ENCODE measurements at places on chromosomes 16 and 17.

- DNase-seq: no peak
These were observed 182.8 kb downstream of the FTO start for GRCh38 chr16:53886482-53887378.

DNA sequence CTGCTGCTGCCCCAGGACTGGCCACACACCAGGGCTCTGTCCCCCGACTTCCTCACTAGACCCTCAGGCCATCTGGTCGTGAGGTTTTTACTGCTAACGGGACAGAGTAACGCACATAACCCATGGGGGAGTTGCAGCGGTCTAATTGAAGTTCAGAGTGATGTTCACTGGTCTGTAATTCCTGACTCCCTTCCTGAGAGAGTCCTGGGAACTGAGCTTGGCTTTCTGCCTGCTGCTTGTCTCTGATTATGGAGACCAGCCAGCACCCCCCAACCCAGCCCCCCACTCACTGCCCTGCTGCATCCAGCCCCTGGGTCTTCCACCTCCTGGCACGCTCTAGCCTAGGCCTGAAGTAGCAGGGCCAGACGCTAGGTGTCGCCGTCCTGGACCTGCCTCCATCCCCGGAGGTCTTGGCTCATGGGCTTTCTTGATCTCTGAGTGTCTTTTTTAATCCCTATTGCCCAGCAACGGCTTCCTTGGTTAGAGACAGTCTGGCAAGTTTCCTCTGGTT is 192.9 kb downstream of the CCDC182 start:
- DNase-seq: no peak

- no peak for DNase-seq
These were observed 172.5 kb downstream of the ZFHX3 start for GRCh38 chr16:72875291-72876031.

GRCh38 chr17:48313096-48313755 is 116.8 kb downstream of the SKAP1 start:
- no peak for DNase-seq

- DNase-seq: no peak
These were observed 36.8 kb downstream of the ASPA start for GRCh38 chr17:3512505-3513171.

DNA sequence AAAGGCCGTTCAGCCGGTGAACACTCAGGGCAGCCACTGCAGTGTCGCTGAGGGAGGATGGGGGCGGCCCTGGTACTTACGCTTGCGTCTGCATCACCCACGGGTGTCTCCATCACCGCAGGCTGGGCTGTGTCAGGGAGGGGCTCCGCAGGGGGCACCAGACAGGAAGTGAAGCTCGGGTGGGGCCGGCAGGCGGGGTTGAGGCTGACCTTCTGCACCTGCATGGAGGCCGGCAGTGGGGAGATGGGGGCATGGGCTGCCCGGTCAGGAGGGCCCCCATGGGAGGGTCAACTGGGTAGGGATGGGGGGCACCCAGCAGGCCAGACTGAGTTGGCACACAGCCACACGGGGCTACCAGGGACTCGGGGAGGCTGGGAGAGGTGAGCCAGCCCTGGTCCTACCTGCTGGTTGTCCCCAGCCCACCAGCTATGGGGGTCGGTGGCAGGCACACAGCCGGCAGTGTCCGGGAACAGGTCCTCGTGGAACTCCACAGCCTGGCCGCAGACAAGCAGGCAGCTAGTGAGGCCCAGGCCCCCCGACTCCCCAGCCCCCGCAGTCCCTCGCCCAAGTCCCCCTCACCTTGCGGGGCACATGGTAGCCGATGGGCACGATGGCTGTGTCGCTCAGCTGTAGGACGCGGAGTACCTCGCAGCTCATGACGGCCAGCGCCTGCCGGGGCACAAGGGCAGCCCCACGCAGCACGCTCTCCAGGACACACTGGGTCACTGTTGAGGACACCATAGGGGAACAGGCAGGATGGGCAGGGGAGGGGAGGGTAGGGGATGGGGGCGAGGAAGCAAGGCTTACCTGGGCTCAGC is 7.2 kb upstream of the VASN start:
- DNase-seq: no peak

DNA sequence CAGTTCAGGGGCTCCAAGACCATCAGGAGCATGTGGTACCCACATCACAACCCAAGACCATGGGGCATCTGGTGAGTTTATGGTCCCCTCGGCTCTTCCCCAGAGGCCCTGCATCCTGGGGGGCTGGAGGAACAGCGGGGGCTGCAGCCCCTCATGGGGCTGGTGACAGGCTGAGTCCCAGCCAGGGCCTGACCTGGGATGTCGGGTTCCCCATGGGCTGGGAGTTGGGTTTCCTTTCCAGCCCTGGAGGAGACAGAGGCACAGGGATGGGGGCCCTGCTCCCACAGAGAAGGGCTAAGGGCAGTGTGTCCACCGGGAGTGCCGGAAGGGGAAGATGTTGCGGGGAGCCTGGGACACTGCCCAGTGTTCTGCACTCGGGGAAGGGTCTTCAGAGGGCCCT is 82.4 kb downstream of the GOSR1 start:
- DNase-seq: no peak

- DNase-seq: no peak
These were observed 14.1 kb downstream of the TTYH2 start for GRCh38 chr17:74227271-74228080.

DNA sequence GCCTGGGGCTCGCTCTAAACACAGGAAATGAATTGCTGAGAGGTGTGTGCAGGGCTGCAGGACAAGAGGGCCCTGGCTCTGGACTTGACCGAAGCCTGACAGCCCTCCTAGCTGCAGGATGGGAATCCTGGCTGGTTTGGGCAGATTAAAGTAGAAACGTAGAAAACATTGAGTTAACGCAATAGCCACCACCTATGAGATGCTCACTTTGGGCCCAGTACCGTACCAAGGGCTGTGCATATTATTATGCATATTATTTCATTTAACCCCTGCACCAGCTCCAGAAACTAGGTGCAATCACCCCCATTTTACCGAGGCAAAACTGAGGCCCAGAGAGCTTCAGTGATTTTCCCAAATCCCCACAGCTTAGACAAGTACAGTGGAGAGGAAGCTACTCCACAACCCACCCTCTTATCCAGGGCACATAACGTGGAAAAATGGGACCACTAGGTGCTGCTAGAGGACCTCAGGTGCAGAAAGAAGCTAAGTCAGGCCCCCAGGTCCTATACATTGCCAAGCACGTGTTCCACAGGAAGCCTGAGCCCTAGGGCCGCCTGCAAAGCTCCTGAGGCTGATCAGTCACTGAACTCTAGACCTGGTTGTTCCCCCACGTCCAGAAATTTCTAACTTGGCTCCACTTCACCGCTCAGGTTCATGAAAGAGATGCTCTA is 79.2 kb downstream of the MYH11 start:
- no peak for DNase-seq

- no peak for DNase-seq
These were observed 58.5 kb downstream of the IQCK start for GRCh38 chr16:19776565-19776964.

DNA sequence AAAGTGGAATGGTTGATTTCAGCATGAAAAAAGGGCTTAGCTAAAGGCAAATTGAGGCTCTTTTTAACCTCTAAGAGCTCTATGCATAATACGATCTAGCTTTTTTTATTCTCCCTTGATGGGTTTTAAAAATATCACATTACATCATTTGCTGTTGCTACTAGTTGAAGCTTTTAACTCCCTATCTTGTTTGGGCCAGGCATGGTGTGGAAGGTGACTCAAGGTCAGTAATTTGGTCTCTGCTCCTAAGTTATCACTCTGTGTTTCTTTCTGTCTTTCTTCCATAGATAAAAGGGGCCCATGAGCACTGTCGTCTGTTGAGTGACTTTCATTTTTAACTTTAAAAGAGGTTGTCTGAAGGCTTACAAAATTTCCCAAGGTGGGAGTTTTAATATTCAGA is 58.1 kb upstream of the GOT2 start:
- no peak for DNase-seq

- no peak for DNase-seq
These were observed 63.6 kb downstream of the SMG6 start for GRCh38 chr17:2239882-2240430.

DNA sequence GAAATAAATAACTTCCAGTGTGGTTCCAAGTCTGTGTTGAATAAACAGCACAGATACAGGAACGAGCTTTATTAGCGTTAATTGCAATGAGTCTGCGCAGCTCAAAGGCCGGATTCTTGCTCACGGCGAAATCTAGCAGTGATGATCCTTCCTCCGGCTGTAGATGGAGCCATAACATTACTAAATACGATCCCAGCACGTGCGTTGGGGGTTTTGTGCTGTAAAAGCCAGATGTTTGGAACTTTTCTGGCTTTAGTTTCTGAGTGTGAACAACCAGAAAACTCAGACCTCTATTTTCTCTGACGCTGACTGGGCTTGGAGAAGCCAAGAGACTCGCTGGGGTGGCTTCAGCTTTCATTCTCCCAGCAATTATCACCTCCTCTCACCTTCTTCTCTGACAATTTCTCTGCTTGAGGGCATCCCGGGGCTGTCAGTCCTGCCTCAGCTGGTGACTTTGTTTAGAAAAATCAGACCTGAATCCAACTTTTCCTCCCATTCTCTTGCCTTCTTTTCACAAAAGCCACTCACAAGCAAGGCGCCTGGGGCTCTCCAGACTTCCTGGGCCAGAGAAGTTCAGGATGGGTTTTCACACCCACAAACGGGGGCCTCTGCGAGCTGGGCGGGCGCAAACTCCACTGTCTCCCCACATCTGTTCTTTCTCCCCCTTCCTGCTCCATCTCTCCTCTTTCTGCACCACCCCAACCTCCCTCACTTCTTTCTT is 47.1 kb upstream of the AKTIP start:
- peak; percentile 28 for DNase-seq

DNA sequence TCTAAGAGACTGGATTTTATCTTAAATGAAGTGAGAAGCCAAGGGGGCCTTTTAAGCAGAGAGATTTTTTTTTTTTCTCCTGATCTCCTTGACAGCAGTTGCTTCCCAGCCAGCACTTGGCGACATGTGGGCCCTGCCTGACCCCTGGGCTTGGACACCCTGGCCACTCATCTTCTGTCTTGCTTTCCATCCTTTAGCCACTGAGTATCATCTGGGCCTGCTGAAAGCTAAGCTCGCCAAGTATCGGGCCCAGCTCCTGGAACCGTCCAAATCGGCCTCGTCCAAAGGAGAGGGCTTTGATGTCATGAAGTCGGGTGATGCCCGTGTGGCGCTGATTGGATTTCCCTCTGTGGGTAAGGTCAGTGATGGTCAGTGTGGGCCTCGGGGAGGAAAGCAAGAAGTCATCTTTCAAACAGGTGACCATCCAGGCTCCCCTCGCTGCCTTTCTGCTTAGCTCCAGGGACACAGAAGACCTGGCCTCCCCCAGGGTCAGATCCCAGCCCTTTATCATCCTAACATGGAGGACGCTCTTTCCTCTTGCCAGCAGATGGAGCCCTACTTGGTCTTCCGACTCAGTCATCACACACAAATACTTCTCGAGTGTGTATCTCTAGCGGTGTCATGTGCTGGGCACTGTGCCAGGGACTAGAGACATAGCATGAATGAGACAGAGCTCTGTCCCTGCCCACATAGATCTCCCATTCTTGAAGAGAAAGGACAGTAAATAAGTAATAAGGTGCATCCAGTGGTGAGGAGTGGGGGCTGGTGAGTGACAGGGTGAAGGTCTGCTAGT is 6.1 kb downstream of the DRG2 start:
- DNase-seq: no peak

- DNase-seq: no peak
These were observed 5.0 kb downstream of the PAM16 start for GRCh38 chr16:4345836-4346781.

GRCh38 chr16:10558305-10558704 is 22.1 kb downstream of the EMP2 start:
- no peak for DNase-seq

- no peak for DNase-seq
These were observed 147.4 kb upstream of the SDK2 start for GRCh38 chr17:73791631-73792030.

GRCh38 chr17:60390186-60390585 is 1.7 kb downstream of the USP32 start:
- no peak for DNase-seq

GRCh38 chr16:12499032-12499745 is 304.5 kb downstream of the CPPED1 start:
- DNase-seq: no peak

- no peak for DNase-seq
These were observed 532 bp downstream of the ARRB2 start for GRCh38 chr17:4710693-4711634.

DNA sequence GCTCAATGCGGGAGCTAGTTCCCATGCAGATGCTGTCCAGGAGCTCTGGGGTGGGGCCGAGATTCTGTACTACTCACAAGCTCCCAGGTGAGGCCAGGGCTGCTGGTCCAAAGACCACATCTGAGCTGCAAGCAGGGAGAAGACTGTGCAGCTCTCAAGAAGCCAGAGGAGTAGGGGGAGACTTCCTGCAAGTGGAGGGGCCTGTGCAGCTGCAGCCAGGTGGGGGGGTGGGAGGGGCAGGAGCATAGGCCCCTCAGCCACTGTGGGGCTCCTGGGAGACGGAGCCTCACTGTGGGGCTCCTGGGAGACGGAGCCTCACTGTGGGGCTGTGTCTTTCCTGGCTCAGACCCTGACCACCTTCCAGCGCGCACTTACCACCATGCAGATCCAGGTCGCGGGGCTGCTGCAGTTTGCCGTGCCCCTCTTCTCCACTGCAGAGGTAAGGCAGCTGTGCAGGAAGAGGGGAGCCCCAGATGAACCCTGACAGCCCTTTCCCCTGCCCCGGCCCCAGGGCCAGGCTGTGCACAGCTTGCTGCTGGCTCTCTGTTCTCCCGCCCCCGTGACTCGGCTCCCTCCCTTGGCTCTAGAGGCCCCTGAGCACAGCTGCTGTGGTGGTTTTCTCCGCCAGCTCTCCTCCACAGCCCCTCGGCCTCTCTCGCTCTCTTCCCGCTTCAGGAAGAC is 24.3 kb upstream of the DNAI2 start:
- DNase-seq: no peak

DNA sequence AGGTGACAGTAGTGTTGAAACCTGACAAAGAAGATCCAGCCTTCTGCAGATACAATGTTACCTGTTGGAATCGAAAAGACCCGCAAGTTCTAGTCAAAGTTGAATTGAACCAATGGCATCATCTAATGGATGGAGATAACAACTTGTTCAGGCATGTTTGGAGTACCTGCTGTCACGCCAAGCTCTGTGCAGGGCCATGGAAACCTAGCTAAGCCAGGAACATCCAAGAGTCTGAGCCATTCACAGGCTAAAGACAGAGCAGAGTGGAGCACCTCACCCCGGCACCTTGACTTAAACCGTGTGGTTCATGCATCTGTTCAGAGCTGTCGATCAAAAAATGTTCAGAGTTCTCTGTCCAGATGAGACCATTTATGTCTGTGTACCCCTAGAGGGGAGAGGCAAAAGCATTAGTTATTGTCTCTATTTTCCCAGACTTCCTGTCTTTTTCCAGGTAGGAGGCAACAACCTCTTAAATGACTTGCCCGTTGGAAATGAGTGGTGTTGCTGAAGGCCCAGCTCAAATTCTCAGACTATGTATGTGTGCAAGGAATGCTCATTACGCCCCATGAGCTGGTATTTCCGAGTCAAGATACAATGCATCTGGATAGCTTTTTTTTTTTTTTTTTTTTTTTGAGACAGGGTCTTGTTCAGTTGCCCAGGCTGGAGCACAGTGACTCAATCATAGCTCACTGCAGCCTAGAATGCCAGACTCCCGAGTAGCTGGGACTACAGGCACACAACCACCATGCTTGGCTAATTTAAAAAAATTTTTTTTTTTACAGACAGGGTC is 44.9 kb upstream of the XYLT1 start:
- DNase-seq: no peak

- DNase-seq: no peak
These were observed 63.0 kb downstream of the SLC5A11 start for GRCh38 chr16:24908716-24909115.

Measured in stimulated activated CD4-positive, alpha-beta T cell treated with anti-CD3 and anti-CD28 coated beads, TNF-alpha, amount 100 ng/mL, for 1 hour (primary cell).